ENCODE measurements at places on chromosomes 1 and 21.

- DNase-seq: no peak
Observed at GRCh38 chr1:177255411-177255810, 84.7 kb downstream of the BRINP2 start.

- DNase-seq: no peak
Observed at GRCh38 chr1:178937695-178938094, 66.8 kb upstream of the ANGPTL1 start.

- DNase-seq: no peak
Observed at GRCh38 chr1:170701962-170702361, 38.0 kb downstream of the PRRX1 start.

GRCh38 chr1:51313961-51314777 lies 16.2 kb downstream of the TTC39A start:
- no peak for DNase-seq

DNA sequence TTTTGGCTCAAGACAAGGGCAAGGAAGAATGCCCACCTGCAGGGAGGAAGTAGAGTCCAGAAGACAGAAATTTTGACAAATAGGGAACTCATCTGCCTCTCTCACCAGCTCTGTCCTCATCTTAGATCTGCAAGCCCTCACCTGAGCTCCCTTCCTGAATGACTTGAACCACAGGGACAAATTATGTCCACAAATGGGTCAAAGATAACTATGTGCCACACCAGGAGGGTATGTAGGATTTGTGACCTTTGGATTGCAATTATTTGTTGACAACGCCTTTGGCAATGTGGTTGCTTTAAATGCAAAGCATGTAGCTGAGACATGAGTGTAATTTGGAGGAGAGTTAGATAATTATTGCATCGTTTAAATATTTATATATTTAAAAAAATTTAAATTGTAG lies 79.5 kb downstream of the GRIK1 start:
- no peak for DNase-seq

- no peak for DNase-seq
Observed at GRCh38 chr21:44296103-44296519, 3.7 kb upstream of the PFKL start.

- DNase-seq: no peak
Observed at GRCh38 chr1:111318523-111318922, 27.9 kb downstream of the CHIA start.

GRCh38 chr1:204443260-204443619 lies 31.6 kb upstream of the PPP1R15B start:
- no peak for DNase-seq

DNA sequence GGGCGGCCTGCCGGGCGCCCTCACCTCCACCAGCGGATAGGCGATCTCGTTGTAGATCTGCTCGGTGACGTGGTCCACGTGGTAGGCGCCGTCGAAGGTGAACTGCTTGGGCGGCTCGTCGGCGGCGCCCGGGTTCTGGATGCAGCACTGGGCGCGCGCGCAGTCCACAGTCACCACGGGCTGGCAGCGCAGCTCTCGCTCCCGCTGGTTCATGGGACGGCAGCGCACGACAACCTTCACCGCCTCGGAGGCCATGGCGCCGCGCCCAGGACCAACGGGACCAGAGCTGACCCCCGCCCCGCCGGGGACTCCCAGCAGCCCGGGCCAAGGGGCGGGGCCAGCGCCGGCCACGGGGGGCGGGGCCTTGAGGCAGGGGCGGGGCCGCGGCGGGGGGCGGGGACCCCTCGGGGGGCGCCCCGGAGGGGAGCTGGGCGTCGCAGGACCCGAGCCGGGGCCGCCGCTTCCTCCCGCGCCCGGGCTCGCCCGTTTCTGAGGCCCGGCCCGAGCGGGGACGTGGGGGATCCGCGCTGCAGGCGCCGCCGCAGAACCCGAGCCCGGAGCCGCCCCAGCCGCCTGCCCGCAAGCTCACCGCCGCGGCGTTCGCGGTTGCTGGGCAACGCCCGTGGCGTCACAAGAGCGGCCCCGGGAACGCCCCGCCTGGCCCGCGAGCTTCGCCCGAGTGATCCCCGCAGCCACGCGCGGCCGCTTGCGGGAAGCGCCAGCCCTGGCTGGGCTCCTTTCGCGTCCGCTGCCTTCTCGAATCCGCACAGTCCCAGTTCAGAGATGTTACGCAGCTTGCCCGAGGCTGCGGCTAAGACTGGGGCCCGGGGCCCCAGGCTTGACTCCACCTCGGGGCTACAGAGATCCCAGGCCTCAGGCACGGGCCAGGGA lies at the start of gene KIF17:
Gene KIF17, minus strand, starts transcription at position 556 of the 891 bp plus-strand sequence. Its CDS starts 301 bp downstream, at position 255.
- DNase-seq: peak; percentile 56

DNA sequence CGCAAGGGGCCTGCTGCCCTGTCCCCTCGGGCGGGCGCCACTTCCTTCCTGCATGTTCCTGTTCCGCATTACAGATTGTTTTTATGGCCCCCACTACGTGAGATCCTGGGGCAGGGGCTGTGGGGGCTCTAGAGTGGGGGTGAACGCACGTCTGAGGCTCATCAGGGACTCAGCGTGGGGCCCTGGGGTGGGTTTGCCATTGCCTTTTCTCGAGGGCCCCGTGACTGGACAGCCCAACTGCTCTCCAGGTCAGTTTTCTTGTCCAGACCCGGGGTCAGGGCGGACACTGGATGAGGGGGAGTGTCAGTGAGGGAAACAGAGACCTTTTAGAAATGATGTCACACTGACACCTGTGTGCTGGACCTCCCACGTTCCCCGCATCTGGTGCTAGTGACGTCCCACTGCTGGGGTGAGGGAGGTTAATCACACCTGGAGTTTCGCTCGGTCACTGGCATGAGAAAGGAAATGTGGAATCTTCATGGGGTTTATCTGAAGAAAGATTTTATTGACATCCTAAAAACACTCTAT lies 65.9 kb downstream of the AGPAT3 start:
- no peak for DNase-seq

GRCh38 chr1:14482784-14483450 lies 115.6 kb upstream of the KAZN start:
- no peak for DNase-seq

GRCh38 chr1:38014171-38014570 lies 1.6 kb downstream of the UTP11 start:
- DNase-seq: no peak

- no peak for DNase-seq
Observed at GRCh38 chr1:178976541-178976940, 49.2 kb upstream of the FAM20B start.

GRCh38 chr1:207851696-207852095 lies 59.2 kb downstream of the CD34 start:
- no peak for DNase-seq

DNA sequence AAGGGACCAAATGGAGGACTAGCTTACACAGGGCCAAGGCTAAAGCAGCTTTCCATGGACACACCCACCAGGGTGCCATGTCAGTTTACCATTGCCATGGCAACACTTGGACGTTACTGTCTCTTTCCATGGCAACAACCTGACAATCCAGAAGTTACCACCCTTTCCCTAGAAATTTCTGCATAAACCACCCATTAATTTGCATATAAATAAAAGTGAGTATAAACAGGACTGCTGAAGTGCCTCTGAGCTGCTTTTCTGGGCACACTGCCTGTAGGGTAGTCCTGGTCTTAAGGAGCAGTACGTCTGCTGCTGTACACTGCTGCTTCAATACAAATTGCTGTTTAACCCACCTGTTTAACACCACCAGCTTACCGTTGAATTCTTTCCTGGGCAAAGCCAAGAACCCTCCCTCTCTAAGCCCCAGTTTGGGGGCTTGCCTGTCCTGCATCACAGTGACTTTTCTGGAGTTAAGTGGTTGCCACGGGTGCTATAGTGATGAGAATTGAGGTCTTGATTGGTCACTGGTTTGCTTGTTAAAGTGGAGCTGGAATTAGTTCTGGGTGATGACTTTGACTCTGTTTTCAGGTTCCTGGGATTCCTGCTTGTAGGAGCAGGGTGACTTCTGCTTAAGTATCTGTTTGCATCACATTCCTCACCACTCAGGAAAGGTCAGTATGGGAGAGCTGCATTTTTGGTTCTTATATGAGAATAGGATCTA lies 83.2 kb downstream of the CLDN17 start:
- no peak for DNase-seq

DNA sequence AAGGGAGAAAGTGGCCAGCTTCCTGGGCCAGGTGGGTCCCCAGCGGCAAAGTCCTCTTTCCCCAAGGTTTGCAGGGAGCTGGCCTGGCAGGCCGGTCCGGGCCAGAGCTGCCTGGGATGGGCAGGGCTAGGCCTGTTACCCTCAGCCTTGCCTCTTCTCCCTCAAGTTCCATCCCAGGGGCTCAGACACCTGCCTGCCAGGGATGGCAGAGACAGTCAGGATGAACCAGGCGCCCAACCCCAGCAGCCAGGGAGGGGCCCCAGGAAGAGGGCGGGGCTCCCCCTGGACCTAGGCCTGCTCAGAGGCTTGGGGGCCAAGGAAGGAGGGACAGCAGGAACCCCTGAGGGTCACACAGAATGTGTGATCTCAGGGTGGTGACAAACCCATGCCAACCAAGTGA lies 120.6 kb downstream of the CASZ1 start:
- no peak for DNase-seq

- DNase-seq: no peak
Observed at GRCh38 chr1:98054786-98055185, 134.0 kb upstream of the DPYD start.

GRCh38 chr1:229563241-229563640 lies 4.7 kb upstream of the ABCB10 start:
- no peak for DNase-seq

- no peak for DNase-seq
Observed at GRCh38 chr1:208896768-208897167, 652.6 kb upstream of the PLXNA2 start.

- no peak for DNase-seq
Observed at GRCh38 chr1:201374364-201374763, 3.1 kb downstream of the TNNT2 start.

GRCh38 chr1:15944308-15945010 lies 31.4 kb downstream of the ZBTB17 start:
- no peak for DNase-seq

DNA sequence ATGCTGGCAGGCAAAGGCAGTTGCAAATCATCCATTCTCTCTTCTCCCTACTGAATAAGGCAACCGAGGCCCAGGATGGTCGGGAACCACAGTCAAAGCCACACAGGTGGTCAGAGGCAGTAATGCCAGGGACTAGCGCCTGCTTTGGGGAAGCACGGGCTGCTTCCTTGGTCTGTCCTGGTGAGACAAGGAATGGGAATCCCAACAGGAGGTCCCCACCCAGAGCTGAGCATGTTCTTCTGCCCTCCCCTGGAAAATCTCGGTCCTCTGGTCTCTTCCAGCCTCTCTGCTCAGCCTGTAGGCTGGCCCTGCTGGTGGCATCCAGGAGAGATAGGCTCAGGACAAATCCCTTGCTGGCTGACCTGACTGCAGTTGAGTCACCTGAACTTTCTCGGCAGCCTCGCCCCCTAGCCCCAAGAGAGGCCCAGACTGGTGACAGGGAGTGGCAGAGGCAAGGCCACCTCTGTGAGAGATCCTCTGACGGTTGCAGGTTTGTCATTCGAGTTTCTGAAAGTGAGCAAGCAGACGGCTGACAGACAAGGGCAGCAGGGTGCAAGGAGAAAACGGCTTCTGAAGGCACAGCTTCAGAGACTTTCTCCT lies 5.8 kb downstream of the OLIG1 start:
- DNase-seq: no peak

DNA sequence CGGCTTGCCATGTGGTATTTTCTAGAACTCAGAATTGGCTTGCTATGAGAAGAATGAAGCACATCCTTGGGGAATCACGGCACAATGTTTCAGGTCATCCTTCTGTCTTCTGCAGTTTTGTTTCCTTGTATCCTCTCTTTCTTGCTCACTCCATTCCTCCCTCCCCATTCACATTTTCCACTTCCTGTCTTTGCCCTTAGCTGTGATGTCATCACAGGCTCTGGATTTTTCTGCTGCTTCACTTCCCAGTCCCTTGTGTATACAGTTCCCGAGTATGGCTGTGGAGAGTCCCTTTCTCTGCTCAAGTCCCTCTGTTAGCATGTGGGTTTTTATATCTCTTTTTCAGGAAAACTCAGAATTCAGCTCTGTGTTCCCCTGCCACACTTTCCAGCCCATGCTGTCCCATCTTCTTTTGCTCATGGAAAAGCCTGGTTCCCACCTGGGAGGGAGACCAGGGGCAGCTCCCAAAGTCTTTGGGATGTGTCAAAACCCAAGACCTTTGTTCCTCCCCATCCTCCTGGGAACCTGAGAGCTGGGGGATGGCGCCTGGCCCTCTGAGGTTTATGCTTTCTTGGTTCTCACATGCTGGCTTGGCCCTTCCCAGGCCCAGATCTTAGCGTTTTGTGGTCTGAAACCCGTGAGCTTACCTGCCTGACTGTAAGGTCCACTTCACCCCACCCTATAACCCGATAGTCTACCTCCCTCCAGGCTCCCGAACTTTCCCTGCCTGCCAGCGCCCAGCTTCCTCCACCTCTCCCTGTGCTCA lies 4.8 kb upstream of the RGS16 start:
- no peak for DNase-seq

DNA sequence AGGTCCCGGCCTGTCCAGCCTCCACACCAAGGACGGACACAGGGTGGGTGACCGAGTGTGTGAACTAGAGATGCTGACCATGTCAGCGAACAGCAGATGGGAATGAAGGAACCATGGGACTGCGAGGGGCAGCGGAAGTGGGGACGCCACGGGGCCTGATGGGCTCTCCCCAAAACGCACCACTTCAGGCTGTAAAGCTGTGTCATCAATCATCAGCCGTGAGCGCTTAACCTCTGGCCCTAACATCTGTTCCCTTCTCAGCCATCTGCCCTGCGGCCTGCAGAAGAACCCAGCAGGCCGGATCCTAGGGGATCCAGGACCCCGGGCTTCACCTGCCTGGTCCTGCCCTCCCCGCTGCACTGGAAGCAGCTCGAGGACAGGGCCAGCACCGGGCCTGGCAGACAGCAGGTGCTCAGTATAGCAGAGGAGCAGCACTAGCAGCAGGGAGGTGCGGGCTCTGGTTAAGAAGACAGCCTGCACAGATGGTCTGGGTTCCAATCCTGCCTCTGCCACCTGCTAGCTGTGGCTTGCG lies 58.7 kb downstream of the DMRTB1 start:
- DNase-seq: no peak

DNA sequence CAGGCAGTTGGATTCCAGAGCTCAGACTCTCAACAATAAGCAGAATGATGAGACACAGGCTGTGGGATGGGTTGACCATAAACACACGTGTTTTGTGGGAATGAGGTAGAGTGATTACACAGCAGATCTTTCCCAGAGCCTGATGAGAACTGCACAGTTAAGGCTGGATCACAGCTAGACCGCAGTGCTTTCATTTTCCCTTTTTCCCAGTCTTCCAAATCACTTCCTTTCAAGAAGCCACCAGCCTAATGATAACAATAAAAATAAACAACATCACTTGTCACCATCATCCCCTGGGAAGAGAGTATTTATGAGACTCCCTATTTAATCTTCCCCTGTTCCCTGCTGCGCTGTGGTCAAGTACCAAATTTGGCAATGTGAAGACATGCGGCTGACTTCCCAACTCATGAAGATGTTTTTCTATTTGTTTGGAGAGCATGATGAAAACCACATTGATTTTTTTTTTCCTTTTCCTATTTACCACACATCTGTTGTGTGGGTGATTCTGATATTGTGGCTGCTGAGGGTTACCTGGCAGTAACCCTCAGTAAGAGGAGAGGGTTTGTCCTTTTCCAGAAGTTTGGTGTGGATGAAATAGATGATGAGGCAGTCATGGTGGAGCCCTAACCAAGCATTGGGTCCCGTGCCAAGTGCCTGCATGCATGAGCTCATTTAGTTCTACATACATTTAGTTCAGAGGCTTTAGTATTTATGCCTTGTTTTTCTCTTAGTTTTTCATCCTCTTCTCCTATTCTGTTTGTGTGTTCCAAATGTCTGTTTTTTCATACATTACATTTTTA lies 248.9 kb upstream of the HOOK1 start:
- DNase-seq: no peak
